ENCODE measurements at places on chromosomes 12 and 14.

- DNase-seq, result no peak
These were observed 52.1 kb downstream of the GALC start for GRCh38 chr14:87940894-87941293.

DNA sequence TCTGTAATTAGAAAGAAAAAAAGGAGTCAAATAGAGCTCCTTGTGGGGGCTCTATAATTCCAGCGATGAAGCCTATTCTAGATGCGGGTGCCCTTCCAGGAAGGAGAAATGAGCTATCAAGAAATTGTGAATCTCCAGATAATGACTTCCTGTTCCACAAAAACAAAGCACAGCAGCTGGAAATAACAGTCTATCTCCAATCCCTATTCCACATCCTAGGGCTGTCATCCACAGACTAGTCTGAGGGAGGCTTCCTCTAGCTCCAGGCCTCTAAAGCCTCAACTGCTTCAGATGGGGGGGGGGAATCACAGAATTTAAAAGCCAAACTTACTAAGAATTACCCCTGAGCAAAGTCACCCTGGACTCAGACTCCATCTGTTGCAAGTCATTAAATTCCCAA is 77.4 kb upstream of the GTF2A1 start:
- DNase-seq, result no peak

GRCh38 chr12:132624910-132625630 is 6.5 kb downstream of the P2RX2 start:
- DNase-seq, result no peak

DNA sequence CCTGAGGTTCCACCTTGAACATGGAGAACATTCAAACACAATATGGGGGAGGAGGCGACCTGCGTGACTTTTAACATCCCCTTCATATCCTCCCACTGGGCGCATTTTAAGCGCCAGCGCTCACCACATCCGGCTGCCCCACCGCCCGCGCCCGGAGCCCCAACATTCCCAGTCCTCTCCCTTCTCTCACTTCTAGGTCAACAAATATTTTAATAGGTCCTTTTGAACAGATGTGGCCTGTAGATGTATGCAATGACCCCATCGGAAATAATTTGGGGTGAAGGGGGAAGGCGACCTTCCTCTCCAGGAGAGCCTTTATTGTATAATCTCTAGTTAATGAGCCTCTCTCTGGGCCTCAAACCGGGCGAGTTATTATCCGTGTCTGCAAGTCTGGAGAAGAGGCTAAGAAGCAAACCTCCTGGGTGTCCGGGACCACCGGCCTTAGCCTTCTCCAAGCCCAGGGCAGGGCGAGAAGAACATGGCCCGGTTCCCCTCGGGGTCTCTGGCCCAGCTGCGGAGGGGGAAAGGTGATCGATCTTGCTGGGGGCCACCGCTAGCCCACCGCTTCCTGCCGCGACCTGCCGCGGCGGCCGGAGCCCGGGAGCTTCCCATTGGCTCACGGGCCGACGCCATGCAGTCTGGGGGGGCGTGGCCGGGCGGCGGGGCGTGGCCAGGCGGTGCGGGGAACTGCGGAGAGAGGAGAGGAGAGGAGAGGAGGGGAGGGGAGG is 83.2 kb upstream of the HMGA2 start:
- DNase-seq, result no peak

GRCh38 chr12:67433385-67434175 is 164.4 kb downstream of the CAND1 start:
- DNase-seq, result no peak

- DNase-seq, result no peak
These were observed 39.1 kb downstream of the IQSEC3 start for GRCh38 chr12:105696-106095.

GRCh38 chr14:75434138-75434889 is 6.5 kb downstream of the JDP2 start:
- DNase-seq, result no peak

- DNase-seq, result no peak
These were observed 11.2 kb downstream of the RHOF start for GRCh38 chr12:121781998-121782979.
